ENCODE measurements at places on chromosomes 11 and 22.

DNA sequence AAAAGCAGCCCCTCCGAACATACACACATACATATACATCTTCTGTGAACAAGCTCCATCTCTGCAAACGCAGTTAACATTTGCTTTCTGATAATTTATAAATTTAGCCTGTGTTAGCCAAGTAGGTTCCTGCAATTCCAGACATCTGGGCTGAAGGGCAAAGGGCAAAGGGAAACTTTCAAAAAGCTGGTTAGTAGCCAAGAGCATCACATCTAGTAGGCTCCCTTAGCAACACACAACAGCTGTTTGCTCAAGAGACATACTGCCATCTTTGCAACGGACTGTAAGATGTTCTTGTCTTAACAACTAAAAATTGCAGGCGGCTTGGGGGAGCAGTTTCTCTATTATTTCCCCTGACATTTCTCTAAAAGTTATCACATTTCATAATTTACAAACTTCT, 134.9 kb downstream of the RBFOX2 start:
- DNase-seq: no peak

DNA sequence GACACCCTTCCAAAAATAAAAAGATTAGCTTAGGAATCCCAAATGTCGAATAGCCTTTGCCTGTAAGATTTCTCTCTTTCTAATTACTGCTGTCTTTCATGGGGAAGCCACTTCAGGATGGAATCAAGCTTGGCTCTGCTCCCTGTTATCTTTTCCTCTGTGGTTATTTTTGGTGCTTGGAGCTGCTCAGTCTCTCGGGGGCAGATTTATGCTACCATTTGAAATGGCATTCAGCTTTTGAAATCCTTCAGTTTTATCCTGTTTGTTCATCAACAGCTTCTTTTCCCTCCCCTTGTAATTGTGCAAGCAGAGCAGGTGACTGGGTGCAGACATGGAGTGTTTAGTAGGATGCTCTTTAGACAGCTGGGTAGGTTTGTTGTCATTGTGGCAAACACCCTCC, 111.0 kb downstream of the DBX1 start:
- no peak for DNase-seq

DNA sequence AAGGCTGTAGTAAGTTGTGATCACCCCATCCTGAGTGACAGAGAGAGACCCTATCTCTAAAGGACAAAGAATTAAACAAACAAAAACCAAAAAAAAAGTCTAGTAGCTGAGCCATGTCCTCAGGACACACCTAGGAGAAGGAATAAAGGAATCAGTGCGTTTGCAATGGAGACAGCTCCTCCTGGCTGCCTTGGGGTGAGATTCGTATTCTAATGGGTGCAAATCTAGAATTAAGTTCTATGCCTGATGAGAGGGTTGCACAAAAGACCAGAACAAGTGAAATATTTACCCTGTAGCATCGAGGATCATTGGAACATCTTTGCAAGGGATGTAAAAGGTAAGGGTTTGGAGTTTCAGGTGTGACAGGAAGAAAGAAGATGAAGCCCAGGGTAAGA, 70.3 kb upstream of the BMAL1 start:
- DNase-seq: no peak

DNA sequence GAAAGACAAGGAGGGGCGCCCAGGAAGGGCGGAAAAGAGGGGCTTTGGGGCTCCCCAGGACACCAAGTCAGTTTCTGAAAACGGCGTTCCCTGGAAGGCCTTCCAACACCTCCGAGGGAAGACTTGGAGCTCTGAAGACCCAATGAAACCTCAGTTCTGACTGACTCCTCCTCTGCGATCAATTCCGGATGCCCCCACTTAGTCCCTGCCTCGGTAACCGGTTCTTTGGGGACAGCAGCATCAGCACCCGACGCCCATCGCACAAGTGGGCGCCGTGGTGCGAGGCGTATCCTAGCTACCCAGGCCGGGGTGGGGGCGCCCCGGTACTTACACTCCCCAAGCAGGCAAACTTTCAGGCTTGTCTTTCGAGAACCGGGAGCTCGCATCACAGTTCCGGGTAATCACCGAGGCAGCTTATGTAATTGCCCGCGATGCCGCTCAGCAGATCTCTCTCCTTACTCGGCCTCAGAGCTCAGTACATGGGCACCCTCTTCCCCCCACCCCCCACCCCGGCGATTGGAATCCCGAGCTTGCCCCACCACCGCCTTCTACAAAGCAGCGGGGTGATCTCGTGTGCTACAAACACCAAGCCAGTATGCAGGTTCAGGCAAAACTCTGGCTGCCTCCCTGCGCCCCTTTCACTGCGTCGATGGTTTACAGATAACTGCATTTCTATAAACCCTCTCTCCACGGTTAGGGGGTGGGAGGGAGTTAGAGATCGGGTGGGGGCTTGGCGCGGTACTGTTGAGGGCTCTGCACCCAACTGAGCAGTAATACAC, 2.0 kb downstream of the TENM4 start:
- DNase-seq: no peak

GRCh38 chr11:342328-342727, 21.7 kb upstream of the IFITM3 start:
- no peak for DNase-seq

GRCh38 chr11:6757373-6757967, 14.3 kb downstream of the OR2AG2 start:
- peak; percentile 36 for DNase-seq

- DNase-seq: peak; percentile 47
These were observed 19.0 kb upstream of the TXNRD2 start for GRCh38 chr22:19960491-19961200.

GRCh38 chr22:21020802-21021429, 6.0 kb downstream of the P2RX6 start:
- DNase-seq: no peak

- DNase-seq: no peak
These were observed 98.0 kb downstream of the PDE2A start for GRCh38 chr11:72576243-72576595.

GRCh38 chr11:96388891-96389719, 607 bp downstream of the CCDC82 start:
- DNase-seq: no peak

GRCh38 chr22:23192133-23192532, 11.8 kb downstream of the BCR start:
- no peak for DNase-seq

DNA sequence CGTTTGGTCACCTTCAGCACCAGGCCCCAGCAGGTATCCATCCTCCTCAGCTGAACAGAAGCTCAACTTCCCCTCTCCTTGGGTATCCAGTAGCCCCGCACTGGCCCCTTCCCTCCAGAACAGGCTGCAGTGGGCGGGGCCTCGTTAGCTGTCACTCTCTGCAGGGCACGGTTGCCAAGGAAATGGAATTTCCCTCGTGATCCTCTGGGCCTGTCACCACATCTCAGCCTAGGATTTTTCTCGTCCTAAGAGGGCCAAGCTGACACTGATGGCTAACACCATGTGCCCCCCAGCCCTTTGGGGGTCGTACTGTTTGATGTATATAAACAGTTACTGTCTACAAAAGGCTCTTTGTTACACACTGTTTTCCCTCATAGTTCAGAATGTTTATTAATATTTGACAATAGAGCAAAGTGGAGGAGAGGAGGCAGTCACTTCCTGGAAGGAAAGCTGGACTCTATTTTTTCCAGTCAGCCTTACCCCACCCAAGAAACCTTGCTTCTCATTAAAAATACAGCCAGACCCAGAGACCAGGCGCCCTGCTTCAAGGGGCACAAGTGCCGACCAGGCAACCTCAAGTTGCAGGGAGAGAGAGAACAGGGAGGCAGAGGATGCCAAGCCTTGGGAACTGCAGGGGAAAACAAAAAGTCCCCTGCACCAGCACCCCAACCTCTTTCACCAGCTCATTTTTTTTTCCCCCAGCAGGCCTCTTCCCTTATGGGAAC, 44.5 kb downstream of the FEZ1 start:
- DNase-seq: peak; percentile 92

DNA sequence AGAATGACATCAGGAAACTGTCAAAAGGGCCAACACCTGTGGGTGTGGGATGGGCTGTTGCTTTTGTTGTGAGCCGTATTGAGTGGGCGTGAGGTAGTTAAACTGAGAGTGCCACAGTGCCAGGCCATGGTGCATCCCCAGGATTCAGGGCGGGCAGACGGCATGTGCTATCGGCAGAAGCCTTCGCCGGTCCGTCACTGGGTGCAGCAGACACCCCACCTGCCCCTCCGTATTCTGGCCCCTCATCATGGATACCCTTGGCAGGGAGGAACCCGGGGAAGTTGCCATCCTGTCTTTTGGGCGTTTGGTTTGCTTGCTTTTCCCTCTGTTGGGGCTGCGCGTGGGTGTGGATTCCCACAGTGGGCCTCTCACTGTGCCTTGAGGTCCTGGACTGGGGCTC, 27.5 kb downstream of the ST14 start:
- no peak for DNase-seq

DNA sequence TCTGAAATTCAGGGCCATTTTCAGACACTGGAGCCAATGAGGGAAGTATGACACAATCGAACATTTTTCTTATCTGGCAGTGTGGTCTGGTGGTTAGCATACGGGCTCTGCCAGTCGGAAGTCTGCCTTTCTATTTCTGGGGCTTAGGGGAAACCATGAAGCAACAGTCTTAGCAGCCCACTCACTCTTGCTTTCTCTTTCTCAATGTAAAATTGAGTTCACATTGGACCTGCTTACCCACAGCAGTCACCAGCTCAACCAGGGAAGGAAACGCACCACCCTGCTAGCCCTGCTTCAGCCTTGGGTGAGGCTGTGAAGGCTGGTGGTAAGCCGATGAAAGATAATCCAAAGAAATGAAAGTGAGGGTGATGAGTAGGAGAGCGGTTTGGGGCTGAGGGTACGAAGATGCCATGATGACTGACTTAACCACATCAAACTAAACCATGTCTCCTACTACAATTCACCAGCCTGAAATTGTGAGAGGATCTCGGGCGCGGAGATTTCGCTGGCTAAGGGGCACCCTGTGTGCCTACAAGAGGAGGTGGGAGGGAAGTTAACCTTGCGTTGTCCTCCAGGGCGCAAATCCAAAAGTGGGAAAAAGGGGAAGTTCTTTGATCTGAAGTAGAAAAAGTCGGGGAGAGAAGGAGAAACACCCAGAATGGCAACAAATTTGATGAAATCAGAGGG, 2.0 kb upstream of the LMO2 start:
- DNase-seq: peak; percentile 54

GRCh38 chr11:134398644-134399292, 13.3 kb downstream of the B3GAT1 start:
- no peak for DNase-seq

DNA sequence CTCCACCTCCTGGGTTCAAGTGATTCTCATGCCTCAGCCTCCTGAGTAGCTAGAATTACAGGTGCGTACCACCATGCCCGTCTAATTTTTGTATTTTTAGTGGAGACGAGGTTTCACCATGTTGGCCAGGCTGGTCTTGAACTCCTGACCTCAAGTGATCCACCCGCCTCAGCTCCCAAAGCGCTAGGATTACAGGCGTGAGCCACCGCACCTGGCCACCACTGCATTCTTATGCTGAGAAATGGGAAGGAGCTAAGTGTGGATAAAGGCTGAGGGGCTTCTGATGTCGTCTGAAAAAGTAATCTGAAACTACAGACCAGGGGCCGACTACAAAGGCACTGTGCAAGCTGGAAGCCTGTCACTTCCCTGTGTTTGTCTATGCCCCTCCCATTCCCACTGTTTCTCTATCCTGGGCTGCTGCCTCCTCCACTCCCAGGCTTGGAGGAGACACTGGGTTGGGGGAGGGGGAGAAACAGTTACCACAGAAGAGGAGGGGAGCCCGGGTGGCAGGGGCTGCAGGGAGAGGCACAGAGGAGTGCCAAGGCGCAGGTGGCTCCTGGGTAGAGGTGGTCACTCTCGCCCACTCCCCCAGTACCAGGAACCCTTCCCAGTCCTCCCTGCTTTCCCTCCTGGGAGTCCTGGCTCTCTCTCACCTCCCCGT, 2.9 kb upstream of the MTA2 start:
- no peak for DNase-seq

DNA sequence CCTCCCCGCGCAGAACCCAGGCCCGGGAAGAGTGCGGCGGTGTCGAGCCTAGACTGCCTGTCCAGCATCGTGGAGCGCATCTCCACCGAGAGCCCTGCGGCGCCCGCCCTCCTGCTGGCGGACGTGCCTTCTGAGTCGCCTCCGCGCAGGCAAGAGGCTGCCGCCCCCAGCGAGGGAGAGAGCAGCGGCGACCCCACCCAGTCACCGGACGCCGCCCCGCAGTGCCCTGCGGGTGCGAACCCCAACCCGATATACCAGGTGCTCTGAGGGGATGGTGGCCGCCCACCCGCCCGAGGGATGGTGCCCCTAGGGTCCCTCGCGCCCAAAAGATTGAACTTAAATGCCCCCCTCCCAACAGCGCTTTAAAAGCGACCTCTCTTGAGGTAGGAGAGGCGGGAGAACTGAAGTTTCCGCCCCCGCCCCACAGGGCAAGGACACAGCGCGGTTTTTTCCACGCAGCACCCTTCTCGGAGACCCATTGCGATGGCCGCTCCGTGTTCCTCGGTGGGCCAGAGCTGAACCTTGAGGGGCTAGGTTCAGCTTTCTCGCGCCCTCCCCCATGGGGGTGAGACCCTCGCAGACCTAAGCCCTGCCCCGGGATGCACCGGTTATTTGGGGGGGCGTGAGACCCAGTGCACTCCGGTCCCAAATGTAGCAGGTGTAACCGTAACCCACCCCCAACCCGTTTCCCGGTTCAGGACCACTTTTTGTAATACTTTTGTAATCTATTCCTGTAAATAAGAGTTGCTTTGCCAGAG, 2.0 kb downstream of the MYOD1 start:
- no peak for DNase-seq

DNA sequence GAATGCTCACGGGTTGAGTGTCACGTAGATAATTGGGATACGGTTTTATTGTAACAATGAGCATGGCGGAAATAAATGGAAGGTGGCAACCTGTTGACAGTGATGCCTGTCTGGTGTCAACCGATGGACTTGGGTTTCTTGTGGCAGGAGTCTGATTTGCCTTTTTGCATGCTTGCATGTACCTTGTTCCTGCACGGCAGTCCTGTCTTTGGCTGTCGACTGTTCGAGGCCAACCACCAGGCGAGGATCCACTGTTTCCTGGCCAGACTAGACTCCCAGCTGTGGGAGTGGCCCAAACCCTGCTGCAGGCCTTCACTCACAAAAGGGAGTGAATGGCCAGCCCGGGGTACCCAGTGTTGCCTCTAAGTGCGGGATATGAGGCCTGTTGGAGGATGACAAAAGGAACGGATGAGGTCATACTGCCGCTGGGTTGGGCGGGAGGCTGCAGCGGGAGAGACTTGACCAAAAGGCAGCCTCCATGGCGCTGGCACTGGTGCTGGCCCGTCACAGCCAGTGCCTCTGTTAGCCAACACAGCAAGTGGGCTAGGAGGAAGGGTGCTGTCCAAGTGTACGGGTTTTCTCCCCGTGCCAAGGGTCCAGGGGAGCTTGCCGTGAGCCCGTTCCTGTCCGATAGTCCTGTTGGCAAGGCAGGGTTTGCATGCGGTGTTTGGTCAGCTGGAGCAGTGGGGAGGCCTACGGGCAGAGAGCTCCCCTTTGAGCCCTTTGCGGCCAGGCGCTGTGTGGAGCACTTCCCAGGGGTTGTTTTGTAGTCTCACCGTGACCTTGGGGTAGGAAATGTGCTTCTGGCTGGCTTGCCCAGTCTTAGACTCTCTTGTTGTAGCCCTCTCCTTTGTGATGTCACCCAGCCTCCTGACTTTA, 974 bp downstream of the DGCR8 start:
- peak; percentile 56 for DNase-seq
